ENCODE measurements at places on chromosomes 2 and 18.

- no peak for DNase-seq
Observed at GRCh38 chr2:3099145-3099859, 278.3 kb downstream of the EIPR1 start.

DNA sequence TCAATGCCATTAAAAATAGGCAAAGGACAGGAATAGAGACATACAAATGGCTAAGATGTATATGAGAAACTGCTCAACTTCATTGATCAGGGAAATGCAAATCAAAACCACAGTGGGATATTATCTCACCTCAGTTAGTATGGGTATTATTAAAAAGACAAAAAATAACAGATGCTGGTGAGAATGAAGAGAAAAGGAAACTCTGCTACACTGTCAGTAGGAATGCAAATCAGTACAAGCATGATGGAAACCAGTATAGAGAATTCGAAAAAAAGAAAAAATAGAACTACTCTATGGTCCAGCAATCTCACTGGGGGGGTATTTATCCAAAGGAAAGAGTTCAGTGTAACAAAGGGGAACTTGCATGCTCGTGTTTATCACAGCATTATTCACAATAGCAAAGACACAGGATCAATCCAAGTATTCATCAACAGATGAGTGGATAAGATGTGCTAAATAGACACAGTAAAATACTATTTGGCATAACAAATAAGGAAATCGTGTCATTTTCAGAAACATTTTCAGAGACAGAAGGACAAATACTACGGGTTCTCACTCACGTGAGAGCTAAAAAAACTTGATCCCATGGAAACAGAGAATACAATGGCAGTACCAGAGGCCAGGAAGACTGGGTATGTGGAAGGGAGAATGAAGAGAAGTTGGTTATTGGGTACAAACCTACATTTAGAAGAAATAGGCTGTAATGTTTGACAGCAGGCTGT lies 60.6 kb downstream of the CCDC74A start:
- no peak for DNase-seq

DNA sequence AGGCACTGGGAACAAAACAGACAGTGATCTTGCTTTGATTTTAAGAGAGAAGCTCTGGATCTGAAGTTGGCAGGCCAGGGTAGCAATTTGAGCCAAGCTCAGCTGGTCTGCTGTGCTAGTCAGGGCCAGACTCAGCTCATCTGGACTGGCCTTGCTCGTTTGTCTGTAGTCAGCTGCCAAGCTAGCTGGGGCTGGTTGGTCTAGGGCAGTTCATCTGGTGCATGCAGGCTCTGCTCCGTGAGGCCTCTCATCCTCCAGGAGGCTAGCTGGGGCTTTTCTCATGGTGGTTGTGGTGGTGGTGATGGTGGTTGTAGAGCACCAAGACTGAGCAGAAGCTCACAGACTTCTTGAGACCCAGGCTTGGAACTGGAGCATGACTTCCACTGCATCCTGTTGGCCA lies 10.3 kb downstream of the FBLN7 start:
- peak; percentile 34 for DNase-seq

GRCh38 chr18:74935434-74935833 lies 273.5 kb downstream of the PTGR3 start:
- DNase-seq = no peak

- no peak for DNase-seq
Observed at GRCh38 chr18:50170004-50170403, 24.9 kb downstream of the MYO5B start.

DNA sequence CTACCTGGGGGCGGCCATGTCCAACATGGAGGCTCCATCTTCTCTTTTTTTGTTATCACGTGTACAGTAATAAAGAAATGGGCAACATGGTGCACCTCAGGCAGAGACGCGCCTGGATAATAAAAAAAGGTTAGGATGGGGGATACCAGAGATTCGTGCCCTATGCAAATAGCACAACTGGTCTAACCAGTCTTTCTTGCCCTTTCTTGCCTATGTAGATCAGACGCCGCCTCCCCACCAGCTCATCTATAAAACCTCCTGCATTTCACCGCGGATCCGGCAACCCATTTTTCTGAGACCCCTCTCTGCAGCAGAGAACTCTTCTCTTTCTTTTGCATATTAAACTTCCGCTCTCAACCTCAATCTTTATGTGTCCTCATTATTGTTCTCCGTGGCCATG lies 68.7 kb downstream of the MYL12B start:
- DNase-seq = no peak

DNA sequence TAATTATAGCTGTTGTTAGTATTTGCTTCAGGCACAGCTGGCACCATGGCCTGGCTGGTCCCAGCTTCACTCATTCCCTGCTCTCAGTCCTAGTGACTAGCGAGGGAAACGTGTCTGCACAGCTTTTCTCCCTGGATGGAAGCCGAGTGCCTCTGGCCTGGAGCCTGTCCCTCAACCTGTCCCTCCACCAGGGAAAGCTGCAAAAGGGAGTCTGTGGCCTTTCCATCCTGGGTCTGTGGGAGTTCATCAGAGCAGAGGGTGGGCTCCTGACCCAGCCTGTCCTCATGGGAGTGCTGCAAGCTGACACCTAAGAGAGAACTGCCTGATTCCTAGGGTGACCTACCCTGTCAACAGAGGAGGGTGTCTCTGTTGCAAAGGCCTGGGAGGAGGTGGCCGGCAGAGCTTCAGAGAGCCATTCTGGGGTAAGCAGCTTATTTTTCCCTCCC lies 118.3 kb downstream of the CAPN13 start:
- peak; percentile 82 for DNase-seq
